ENCODE measurements at places on chromosomes 2 and 18.

DNA sequence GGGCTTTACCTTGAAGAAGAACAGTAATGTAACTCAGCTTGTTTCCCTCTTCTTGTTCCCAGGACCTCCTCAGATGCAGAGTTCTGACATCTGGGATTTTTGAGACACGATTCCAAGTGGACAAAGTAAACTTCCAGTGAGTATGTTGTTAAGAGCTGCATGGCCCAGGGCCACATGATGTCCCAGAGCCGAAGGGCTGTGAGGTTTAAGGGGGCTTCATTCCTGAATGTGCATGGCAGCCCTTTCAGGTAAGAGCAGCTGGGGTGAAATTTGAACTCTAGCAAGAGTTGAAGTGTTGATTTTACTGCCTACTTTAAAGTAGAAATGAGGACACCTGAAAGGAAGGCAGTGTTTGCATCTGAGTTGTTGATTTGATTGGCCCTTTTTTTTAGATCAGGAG, 13.3 kb downstream of the CHMP1B start:
- no peak for DNase-seq

DNA sequence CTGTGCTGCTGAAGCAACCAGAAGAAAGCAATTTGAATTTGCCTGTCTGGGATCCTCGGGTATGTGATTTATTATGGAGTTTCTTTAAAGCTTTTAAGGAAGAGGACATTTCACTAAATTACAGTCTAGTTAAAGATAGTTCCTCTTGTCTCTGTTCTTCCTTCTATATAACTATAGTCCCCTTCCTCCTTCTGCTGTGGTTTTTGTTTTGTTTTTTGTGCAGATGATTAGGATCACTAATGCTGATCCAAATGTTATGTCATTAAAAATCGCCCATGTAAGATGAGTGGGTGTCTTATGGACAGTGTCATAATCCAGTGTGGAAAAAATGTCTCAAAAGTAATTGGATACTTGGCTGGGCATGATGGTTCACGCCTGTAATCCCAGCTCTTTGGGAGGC, 24.7 kb downstream of the PAPOLG start:
- no peak for DNase-seq

DNA sequence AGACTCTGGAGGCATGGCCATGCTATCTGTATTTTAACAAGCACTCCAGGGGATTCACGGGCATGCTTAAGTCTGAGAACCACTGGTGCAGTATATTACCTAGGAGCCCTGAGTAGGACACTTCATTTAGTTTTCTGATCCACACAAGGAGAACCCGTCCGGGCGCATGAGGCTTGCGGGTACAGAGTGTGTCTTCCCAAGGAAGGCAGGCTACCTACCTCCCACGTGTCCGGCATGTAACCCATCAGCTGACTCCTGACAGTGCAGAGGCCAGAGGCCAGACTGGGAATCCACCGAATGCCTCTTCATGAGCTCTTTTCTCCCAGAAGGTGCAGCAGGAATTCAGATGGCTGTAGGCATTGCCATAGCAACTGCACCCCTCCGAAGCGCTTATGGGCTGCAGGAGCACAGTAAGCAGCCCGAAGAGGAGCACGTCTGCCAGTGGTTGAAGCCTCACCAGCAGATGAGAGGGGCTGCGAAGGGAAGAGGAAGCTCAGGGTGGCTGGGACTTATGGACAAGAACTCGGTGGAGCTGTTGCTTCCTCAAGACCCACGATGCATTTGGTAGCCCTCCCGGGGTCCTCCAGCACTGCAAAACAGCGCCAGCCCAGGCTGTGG, 33.8 kb upstream of the DNMT3A start:
- DNase-seq: no peak

DNA sequence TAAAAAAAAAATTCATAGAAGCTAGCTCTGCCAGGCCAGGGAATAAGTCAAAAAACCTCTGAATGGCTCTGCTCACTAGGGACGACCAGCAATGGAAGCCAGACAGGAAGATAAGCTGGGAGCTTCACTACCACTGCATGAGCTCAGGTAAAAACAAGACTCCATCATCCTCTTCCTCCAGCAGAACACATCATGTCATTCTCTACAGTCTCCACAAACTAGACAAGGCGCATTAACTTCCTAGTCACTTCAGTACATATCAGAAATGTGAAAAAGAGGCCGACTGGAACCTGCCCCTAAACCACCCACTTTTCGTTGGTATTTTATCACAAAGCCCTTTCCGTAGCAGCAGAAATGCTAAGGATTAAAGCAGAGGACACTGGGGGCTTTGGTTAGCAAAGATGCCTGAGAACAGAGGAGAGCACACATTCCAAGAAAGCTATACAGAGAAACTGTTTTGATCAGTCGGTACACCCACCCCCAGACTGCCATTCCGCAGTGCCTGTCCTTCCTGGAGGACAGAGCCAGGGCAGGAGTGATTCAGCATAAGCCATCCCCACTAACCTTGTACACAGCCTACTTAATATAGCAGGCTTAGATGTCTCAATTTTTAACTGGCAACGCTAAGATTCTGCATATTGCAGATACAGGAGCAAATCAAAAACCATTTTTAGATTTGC, 53.4 kb downstream of the AAK1 start:
- DNase-seq: no peak

DNA sequence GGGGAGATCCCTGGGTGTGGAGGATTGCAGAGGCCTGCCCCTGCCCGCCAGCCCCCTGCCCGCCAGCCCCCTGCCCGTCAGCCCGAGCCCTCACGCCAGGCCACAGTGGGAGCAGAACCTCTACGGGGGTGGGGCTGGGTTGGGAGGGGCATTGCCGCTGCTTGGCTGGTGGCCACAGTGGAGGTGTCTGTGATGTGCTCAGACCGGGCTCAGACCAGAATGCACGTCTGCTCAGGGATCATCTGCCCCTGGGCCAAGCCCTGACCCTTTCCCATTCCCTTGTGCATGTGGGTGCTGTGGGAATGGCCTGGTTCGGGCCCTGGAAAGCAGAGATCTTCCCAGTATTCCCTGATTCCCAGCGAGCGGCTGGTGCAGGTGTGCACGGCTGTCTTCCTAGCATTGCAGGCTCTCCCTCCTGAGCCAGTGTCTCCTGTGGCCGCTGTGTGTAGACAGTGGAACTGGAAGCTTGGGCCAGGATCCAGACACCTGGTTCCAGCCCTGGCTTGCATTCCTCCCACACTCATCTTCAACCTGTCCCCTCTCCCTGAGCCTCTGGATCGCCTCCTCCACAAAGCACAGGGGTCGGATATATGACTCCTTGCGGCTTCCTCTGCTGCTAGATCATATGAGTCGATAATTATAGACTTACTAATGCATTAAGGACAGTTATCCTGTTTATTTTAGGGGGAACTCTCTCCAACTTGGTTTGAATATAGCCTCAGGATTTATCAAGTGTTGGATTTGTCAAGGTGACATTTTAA, 161.6 kb downstream of the LDLRAD4 start:
- DNase-seq: no peak
